ENCODE measurements at places on chromosomes 3 and 15.

GRCh38 chr3:10116138-10116460, 624 bp downstream of the BRK1 start:
- DNase-seq = no peak

DNA sequence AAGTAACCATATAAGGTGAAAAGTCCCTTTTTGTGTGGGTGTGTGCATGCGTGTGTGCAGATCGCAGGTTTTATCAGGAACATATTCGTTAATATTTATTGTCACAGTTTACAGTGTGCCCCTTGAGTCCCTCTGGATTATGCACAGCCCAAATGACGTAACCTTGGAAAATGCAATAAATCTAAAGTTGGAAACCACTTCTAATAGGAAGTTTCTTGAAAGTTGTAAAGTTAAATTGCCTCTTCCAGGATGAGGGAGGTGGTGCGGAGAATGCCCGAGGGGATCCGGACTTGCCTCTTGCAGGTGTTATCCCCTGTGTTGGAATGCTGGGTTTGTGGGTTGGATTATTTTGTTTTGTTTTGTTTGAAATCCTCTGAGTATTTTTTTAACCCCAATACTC, 143.3 kb downstream of the CMSS1 start:
- DNase-seq = no peak

GRCh38 chr3:113441051-113441770, at the start of gene CFAP44:
Gene CFAP44, minus strand, starts transcription at chr3:113441493. Its CDS starts 7,829 bp downstream, at chr3:113433664.
- peak; percentile 54 for DNase-seq

DNA sequence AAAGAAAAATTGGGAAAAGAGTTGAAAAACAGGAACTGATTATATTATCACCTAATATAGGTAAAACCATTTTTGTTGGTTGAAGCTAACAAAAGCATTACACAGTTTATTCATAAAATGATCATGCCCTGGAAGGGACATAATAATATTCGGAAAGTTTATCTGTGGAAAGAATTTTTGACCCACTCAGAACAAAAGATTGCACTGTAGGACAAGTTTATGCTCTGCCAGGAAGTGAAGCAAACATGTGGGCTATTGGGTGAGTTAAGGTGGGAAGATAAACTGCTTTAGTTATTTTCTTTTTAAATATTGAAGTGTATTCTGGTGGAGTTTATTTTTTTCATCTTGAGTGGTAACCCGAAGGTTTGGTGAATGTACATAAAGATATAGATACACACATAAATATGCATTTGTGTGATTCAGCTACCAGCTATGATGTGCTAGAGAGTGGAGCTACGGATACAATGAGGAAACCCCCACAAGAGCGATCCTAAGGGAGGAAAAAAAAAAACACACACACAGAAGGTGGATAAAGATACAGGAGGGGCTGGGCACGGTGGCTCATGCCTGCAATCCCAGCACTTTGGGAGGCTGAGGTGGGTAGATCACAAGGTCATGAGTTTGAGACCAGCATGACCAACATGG, 506.4 kb upstream of the THBS1 start:
- DNase-seq = no peak

GRCh38 chr3:46186471-46187340, 21.4 kb downstream of the CCR1 start:
- DNase-seq = no peak

DNA sequence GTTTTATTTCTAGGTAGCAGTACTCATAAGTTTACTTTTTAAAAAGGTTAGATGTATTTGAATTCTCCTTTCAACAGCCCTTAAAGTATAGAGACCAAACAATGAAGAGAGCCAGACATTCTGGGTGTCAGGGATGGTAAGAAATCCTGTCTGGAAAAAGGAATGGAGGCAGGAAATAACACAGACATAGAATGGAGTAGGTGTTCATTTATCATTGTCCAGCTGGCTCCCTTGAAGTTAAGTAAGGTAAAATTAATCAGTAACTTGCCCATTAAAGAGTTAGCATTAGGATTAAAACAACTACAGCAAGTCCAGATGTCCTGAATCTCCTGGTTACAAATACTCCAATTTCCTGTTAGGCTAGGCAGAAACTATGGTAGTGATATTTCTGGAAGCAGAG, 13.5 kb upstream of the SUCNR1 start:
- DNase-seq = no peak

- no peak for DNase-seq
These were observed 324.8 kb upstream of the ONECUT1 start for GRCh38 chr15:53114960-53115359.

DNA sequence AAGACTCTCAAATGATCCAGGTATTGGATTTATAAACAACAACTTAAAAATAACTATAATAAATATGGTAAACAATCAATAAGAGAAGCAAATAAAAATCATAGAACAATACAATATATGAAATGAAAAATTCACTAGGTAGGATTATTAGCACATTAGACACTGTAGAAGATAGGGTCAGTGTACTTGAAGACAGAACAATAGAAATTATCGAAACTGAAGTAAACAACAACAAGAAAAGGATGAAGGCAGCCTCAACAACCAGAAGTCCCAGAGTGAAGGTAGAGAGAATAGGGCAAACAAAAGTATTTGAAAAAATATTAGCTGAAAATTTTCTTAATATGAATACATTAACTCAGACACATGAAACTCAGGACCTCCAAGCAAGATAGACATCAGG, 11.9 kb downstream of the IQCB1 start:
- no peak for DNase-seq

GRCh38 chr3:107212618-107213017, 164.6 kb upstream of the CCDC54 start:
- DNase-seq = no peak

- no peak for DNase-seq
These were observed 15.8 kb downstream of the ISG20 start for GRCh38 chr15:88654430-88655102.

- DNase-seq = no peak
These were observed 135.0 kb downstream of the TJP1 start for GRCh38 chr15:29687204-29687815.

GRCh38 chr15:89513284-89513683, 16.9 kb upstream of the RHCG start:
- no peak for DNase-seq

GRCh38 chr3:100893590-100893989, 99.6 kb downstream of the ABI3BP start:
- no peak for DNase-seq

DNA sequence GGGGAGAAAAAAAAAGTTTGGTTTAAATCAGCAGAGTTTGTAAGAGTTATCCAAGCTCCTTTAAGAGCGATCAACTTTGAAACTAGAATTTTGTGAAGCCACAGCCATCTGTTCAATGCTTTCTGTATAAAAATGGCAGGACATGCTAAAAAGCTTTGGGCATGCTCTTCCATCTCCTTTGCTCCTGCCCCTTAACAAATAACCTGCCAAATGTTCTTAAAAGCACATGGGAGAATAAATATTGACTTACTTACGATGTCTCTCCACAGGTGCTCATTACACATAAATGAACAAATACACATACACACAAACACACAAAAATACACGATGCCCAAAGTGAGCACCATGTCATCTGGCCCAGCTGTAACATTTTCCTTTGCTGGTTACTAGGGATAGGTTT, 211.8 kb upstream of the DPH6 start:
- no peak for DNase-seq

- no peak for DNase-seq
These were observed 52.5 kb downstream of the CPN2 start for GRCh38 chr3:194298331-194299227.

DNA sequence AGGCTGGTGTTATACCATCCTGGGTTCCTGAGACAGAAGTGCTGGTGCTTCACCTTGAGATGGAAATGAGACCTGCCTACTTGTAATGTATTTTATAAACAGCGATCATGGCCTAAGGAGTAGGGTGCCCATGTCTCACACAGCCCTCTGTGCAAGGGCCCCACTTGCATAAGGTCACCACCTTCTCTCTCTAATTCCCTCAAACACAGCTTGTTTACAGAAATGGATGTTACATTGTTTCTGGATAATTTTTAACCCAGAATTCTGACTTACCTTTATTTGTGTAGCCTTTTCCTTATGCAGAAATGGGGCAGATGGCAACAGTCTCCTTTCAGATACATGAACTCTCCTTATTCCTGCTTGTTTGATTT, 95.1 kb upstream of the UMPS start:
- DNase-seq = no peak

- DNase-seq = no peak
These were observed 34.0 kb upstream of the GK5 start for GRCh38 chr3:142259359-142259758.

GRCh38 chr15:57406062-57406772, 29.9 kb downstream of the CGNL1 start:
- DNase-seq = no peak

GRCh38 chr3:57100046-57100695, 39.7 kb downstream of the SPATA12 start:
- peak; percentile 65 for DNase-seq

- DNase-seq = no peak
These were observed 364.4 kb upstream of the ARHGEF26 start for GRCh38 chr3:153756816-153757215.

GRCh38 chr3:160948273-160948672, 156.9 kb downstream of the B3GALNT1 start:
- no peak for DNase-seq

GRCh38 chr3:102224171-102224570, 210.6 kb upstream of the ZPLD1 start:
- DNase-seq = peak; percentile 20

Data from memory B cell (primary cell).